T1000 (cell line): ENCODE measurements at places on chromosomes 2 and 18.

GRCh38 chr2:124798551-124798950 is 773.5 kb downstream of the CNTNAP5 start:
- no peak for DNase-seq

DNA sequence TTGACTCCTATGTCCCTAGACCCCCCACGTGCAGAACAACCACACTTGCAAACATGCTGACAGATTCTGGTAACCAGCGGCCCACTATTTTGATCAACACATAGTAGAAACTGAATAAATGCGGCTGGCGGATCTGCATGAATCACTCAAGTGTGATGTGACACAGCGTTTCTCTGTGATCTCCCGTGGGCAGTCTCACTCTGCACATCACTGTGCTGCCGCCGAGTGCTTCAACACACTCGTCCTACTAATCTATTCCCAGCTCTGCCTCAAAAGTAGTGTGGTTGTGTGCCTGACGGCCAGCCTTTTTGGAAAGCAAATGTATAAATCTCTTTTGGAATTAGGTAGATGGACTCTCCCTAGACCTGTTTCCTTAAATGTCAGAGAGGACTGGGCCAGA is 37.3 kb upstream of the TMEM182 start:
- DNase-seq = no peak

- no peak for DNase-seq
These were observed 4.7 kb downstream of the UBXN2A start for GRCh38 chr2:23944976-23945375.

DNA sequence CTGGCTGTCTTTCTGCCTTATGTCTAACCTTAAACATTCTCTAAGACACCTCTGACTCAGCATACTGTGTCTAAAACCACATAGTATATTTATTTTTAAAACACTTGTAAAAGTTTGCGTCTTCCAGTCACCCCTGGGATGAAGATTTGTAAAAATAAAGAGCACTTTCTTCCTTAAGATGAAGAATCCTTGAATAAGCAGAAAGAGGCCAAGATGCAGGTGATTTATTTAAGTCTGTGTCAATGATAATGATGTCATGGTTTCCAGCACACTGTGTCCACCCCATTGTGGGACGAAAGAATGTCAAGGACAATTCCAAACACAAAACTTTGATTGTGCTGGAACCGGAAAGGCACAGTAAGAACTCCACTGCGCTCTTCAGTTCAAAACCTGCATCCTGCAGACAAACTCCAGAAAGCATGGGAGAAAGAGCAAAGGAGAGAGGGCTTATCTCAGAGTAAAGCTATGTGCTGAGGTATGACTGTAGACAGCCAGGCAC is 92.9 kb downstream of the ZEB2 start:
- DNase-seq = no peak

DNA sequence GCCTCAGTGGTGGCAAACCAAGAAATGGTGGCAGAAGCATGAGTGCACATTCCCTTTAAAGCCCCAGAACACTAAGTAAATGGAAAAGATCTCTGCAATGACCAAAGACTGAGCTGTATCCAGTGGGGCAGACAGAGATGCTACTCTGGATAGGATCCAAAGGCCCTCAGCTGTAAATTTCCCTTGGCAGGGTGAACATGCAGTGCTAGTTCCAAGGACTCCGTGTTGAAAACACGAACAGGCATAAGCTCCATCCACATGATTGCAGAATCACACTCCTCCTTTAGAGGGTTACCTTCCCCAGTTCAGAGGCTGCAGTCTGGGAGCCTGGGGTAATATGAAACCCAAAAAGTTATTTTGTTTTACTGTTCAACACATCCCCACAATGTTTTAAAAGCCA is 98.6 kb upstream of the KLF7 start:
- no peak for DNase-seq

DNA sequence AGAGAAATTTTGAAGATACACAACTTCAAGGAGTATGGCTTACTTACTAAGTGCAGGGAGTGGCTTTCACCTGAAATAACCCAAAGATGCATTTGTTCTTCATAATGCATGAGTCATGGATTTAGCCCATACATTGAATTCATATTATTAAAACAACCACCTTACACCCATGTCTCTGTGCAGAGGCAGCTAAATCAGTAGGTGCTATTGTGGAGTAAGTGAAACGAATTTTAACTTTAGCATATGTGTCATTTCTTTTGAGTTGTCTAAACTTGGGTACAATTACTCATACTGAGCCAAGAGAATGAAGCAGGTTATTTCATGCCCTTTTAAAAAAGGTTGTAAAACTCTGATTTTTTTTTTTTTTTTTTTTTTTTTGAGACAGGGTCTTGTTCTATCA is 11.0 kb upstream of the ANKRD29 start:
- DNase-seq = no peak

GRCh38 chr18:66729442-66730239 is 125.8 kb upstream of the CDH19 start:
- no peak for DNase-seq

DNA sequence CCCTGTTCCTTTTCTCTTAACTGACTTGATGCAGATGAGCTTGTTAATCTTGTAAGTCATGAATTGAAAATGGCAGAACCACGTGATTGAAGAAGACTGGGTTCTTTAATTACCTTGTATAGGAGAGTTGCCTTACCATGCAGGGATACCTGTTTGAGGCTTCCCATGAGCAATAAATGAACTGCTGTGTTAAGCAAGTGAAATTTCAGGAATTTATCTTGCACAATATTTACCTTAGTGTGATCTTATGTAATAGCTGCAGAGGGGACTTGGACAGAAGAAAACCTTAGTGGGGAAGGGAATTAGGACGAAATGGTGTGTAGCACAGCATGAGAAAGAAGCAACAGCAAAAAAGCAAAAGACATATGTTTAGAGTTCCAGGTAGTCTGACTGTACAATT is 384.0 kb upstream of the TMEFF2 start:
- DNase-seq = no peak

GRCh38 chr2:134117676-134118075 is 136.2 kb upstream of the MGAT5 start:
- DNase-seq = no peak

DNA sequence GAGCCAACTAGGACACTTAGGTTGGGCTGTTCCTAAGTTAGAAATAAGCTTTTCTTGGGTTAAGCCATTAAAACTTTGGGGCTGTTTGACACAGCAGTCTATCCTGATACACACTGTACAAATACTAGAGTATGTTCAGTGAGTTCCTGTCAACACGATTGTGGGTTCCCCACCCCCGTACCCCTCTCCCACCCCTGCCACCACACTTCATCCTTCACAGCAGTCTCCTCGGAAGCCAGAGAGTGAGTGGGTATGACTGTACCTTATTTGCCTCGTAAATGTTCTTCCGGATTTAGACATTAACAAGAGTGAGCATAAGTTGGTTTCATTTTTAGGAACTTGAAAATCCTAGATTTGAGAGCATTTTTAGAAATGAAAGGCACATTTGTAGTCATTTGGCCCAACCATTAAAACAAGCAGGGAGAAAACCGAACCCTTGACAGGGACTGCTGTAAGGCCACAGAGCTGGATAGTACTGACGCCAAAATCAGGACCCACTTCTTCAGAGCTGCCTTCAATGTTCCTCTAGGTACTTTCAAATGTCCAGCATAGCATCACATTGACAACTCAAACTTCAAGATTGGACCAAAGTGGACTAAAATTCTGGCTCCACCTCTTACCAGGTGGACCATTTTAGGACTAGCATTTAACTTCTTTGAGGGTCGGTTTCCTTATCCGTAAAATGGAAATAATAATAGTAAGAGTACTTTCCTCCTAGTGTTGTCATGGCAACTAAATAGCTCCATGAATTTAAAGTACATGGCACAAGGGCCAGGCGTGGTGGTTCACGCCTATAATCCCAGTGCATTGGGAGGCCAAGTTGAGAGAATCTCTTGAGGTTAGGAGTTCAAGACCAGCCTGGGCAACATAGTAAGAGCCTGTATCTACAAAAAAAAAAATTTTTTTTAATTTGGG is 166.3 kb upstream of the SERTAD2 start:
- DNase-seq = no peak

GRCh38 chr2:127220102-127220767 is at the start of gene CYP27C1:
Gene CYP27C1 (minus strand): TSS chr2:127220299. CDS start chr2:127220270, 29 bp downstream.
- no peak for DNase-seq

DNA sequence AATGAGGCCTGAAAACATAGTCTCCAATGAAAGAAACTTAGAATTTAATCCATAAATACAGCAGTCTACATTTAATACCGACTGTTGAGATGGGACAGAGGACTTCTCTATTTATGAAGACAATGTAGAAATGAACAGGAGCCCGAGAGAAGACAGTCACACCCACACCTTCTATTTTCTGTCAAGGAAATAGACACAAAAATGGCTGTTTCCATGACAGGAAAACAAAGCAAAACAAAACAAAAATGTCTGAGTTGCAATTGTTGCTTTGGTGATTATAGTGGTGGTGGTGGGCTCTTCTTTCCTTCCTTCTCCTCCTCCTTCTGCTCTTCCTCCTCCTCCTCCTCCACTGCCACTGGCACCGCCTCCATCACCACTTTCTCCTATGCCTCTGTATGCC is 72.3 kb upstream of the CCDC68 start:
- no peak for DNase-seq

DNA sequence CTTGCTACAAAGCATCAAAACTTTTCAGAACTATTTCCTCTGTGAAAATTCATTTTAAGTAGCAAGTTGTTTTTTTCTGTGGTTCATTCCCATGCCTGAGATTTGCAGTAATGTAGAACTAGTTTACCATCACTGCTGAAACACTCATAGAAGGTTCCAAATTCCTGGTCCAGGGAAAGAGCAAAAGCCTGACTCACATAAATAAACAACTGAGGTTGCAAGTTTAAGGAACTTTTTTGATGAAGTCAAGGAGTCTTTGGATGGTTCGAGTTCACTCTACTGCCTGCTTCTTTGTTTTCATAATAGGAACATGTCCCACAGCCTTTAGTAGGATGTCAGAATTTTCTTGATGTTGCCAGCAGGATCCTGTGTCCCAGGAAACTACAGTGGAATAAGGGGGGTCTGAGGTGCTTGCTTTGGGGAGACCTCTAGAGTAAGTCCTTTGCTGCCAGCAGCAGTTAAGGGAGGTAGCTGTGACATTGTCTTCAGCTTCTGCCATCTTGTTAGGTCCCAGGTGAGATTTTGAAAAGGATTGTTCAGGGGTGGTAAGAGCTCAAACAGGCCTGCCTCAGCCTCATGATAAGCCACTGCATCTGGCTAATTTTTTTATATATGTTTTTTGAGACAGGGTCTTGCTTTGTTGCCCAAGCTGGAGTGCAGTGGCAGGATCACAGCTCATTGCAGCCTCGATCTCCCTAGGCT is 43.9 kb downstream of the ACSL3 start:
- DNase-seq = no peak

GRCh38 chr2:43452318-43452731 is 143.5 kb downstream of the THADA start:
- DNase-seq = no peak

DNA sequence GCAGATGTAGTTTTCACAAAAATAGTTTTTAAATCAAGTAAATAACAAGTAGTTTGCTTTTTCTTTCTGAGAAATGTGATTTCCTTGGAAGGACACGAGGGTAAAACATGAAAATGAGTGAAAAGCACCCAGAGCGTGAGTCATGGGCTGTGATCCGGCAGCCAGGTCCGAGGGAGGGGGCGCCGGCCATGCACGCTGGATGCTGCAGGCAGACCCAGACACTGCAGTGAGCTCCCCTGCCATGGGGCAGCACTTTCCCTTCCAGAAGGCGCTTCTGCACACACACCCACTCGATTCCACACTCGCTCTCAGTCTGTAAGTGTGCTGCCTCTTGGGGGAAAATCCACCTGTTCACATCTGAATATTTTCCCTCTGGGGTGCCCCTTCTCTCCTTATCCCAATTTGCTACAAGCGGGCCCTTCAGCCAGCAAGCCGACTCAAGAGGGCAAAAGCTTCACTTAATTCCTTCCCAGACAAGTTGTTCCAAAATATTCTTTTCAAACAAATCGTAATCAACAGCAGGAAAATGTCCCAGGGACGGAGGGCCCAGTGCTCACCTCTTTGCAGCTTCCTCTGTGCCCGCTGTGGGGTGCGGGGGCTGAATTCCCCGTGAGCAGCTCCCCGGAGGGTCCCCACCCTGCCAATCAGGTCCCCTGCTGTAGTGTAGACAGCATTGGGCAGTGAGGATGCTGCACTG is 87.0 kb upstream of the ID2 start:
- no peak for DNase-seq

- no peak for DNase-seq
These were observed 3.5 kb downstream of the CTDP1 start for GRCh38 chr18:79682894-79683625.

GRCh38 chr2:147045113-147045512 is 799.7 kb upstream of the ACVR2A start:
- no peak for DNase-seq

DNA sequence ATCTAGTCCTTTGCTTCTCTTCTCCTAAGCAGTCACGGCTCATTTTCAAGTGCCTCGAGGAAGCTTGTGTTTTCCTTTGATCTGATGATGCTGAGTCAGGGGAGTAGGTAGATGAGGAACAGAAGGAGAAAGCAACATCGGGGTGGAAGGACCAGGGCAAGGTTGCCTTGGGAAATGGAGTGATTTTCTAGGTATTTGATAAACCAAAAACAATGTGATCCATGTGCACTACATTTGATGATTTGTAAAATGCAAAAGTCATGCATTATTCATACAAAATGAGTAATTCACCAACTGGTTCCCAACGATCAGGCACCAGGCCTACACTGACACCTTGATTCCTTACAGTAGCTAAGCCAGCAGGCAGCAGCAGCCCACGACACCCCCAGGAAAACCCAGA is 205.3 kb downstream of the ANAPC1 start:
- no peak for DNase-seq

GRCh38 chr2:143282684-143283083 is 153.5 kb downstream of the ARHGAP15 start:
- no peak for DNase-seq

GRCh38 chr2:54936766-54937165 is 113.5 kb downstream of the RTN4 start:
- DNase-seq = no peak

DNA sequence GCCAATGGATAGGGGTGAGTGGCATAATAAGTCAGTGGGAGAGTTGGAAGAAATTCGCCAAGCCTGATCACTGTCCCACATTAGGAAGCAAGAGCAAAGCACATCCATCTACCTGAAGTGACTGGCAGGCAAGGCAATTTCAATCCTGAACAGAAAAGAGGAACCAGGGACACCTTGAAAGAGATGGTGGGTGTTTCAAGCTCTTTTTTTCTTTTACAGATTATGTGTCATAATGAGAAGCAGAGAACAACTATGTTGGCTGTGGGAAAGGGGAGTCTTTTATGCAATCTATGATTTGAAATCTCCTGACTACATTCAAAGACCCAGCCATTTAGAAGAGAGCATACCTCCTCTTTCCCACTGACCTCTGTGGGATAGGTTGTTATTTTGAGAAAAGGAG is 63.5 kb downstream of the TGIF1 start:
- DNase-seq = no peak

- no peak for DNase-seq
These were observed 47.4 kb upstream of the NXPH2 start for GRCh38 chr2:138827426-138828054.
